ENCODE measurements at places on chromosomes 5 and 9.

DNA sequence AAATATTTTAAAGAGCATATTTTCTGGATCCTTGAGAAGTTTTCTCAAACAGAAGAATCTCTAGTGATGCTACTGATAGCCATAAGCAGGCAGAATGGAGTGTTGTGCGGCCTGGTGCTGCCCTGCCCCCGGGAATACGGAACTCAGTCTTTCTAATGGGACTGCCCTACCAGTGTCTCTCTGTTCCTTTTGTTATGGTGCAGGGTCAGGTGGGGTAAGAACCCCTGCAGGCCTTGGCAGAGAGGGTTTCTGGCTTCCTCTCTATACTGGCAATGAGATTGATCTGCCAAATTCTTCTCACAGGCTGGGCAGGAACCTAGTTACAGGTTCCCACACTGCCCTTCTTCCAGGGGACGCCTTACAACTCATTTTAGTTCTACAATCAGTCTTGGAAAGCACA, 2.6 kb downstream of the IL5 start:
- no peak overlapping the region for H3K27ac ChIP-seq
- no peaks in the 10 kb centered on the region for H3K27me3 ChIP-seq
- DNase-seq = no peak
- no peaks in the 10 kb centered on the region for H3K36me3 ChIP-seq
- no peak overlapping the region for H3K4me3 ChIP-seq

GRCh38 chr9:130426883-130427282, 17.9 kb upstream of the ASS1 start:
- H3K27ac ChIP-seq = no peak overlapping the region
- no peaks in the 10 kb centered on the region for H3K4me1 ChIP-seq
- DNase-seq = no peak
- H3K36me3 ChIP-seq = no peaks in the 10 kb centered on the region

DNA sequence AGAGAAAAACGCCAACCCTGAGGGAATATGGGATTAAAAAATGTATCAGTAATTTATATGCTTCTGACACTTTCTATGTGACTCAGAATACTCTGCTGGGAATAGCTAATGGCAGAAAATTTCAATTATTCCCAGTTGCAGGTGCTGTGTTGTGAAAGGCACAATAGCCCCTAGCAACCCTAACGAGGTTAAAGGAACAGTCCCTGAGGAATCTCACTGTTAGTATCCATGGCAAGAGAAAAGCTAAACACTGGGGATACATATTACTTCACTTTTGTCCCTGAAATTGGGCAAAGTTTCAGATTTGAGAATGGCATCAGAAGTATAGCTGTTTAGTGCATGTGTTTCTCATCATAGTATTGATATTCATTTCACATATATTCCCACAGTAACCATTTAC, 555.0 kb downstream of the RAB3C start:
- H3K4me1 ChIP-seq = peaks cover 5% of the 10 kb centered on the region
- no peaks in the 10 kb centered on the region for H3K27me3 ChIP-seq
- H3K4me3 ChIP-seq = no peak overlapping the region
- H3K36me3 ChIP-seq = no peaks in the 10 kb centered on the region
- DNase-seq = no peak

GRCh38 chr5:14168144-14168792, 25.1 kb downstream of the TRIO start:
- H3K4me3 ChIP-seq = no peak overlapping the region
- no peaks in the 10 kb centered on the region for H3K36me3 ChIP-seq
- no peak overlapping the region for H3K27ac ChIP-seq
- no peak for DNase-seq
- no peaks in the 10 kb centered on the region for H3K27me3 ChIP-seq

DNA sequence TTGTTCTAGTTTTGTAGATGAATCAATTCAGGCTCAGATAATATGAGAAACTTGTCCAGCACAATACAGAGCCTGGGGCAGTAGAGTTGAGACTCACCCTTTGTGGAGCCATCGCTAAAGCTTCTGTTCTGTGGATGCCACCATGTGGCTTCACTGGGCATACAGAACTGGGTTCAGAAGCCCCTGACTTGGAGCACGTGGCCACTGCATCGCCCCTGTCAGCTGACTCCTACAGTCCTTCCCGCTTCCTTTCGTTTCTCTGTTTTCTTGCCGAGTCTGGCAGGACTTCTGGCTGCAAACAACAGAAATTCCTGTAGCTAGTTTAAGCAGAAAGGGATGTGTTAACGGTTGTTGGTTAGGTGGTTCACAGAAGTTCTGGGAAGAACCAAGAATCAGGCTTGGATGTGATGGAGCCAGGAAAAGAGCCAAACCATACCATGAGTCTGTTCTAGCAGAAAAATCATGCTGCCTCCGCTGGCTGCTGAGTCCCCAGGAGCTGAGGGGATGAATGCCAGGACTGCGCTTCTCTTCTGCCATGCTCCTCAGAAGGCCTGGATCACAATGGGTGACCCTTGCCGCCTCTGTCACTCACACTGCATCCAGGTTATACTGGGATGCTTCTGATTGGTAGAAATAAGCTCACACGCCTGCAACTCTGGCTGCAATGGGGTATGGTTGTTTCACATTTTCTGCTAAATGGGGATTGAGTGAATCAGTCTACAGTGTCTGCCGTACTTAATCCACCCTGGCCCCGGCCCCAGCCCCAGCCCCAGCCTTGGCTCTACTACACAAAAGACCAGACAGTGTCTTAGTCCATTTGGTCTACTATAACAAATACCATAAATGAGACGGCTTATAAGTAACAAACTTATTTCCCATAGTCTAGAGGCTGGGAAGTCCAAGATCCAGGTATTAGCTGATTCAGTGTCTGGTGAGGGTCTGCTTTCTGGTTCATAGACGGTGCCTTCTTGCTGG, 262.5 kb downstream of the GOLPH3 start:
- DNase-seq = no peak
- H3K4me1 ChIP-seq = no peaks in the 10 kb centered on the region
- H3K27me3 ChIP-seq = no peaks in the 10 kb centered on the region
- H3K4me3 ChIP-seq = no peak overlapping the region
- no peak overlapping the region for H3K27ac ChIP-seq

GRCh38 chr5:139774980-139775661, 20.5 kb upstream of the PSD2 start:
- H3K27me3 ChIP-seq = no peaks in the 10 kb centered on the region
- peak; percentile 56 for DNase-seq
- H3K4me1 ChIP-seq = peaks cover 5% of the 10 kb centered on the region
- H3K4me3 ChIP-seq = no peak overlapping the region

- H3K27ac ChIP-seq = no peak overlapping the region
- H3K36me3 ChIP-seq = no peaks in the 10 kb centered on the region
- no peak for DNase-seq
- H3K27me3 ChIP-seq = no peaks in the 10 kb centered on the region
Measured at GRCh38 chr9:69149321-69149807, 24.7 kb upstream of the TJP2 start.

DNA sequence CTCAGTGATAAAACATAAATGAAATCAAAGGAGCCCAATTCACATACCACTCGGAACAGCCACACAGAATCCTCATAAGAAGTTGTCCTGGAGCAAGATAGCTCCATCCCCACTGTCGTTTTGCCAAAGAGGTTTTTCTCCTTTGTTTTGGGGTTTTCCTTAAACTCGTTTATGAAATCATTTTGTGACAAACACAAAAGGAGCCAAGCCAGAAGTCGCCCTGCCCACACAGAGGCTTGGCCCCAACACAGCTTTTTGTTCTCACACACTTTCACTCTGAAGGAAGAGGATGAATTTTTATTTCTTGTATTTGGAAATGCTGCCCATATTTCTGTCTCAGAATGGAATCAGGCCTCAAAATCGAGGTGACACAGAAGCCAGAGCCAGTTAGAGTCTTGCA, 113.4 kb downstream of the HSD17B3 start:
- H3K27ac ChIP-seq = no peak overlapping the region
- no peaks in the 10 kb centered on the region for H3K36me3 ChIP-seq
- H3K27me3 ChIP-seq = no peaks in the 10 kb centered on the region
- no peak for DNase-seq
- H3K4me3 ChIP-seq = no peak overlapping the region
- no peaks in the 10 kb centered on the region for H3K4me1 ChIP-seq

DNA sequence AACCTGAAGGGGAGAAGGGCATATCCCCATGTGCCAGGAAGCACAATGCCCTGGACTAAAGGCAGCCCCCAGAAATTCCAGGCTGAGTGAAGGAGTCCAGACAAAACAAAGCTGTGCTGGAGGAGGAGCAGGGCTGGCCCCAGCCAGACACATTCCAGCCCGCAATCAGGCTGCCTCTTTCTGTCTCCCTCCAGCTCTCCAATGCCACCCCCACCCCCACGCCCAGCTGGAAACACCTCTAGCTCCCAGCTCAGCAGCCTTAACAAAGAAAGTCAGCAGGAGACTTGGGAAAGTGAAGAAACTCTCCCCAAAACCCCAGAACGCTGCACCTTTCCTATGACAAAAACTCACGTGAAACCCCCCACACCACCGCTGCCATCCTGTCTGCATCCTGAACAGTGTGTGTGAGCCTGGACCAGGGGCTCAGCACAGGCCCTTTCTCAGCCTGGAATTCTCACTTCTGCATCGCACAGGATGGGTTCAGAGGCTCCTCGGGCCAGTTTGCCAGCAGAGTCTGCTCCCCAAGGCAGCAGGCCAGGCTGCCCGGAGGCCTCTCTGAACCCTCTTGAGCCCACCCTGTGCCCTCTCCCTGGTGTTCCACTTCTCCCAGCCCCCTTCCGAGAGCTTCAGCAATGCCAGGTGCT, 96.2 kb upstream of the ICE1 start:
- DNase-seq = no peak
- no peaks in the 10 kb centered on the region for H3K27me3 ChIP-seq
- no peaks in the 10 kb centered on the region for H3K36me3 ChIP-seq
- H3K27ac ChIP-seq = no peak overlapping the region

GRCh38 chr5:7518947-7519560, 123.1 kb downstream of the ADCY2 start:
- no peaks in the 10 kb centered on the region for H3K36me3 ChIP-seq
- H3K4me3 ChIP-seq = no peak overlapping the region
- no peaks in the 10 kb centered on the region for H3K4me1 ChIP-seq
- DNase-seq = no peak
- H3K27me3 ChIP-seq = no peaks in the 10 kb centered on the region

DNA sequence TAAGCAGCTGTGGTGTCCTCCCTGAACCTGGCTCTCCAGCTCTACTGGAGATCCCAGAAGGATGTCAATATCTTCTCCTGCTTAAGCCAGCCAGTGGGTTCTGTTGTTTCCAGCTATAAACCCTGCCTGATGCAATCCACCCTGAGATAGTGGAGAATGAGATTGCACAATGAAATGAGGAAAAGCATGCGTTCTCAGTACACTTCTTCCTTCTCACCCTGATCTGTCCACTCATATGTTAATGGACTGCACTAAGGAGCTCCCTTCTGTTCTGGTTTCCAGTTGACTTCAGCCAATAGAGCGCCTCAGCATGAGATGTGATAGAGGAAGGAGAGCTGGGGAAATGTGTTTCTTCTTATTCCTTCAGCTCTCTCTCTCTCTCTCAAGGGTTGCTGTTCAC, 40.0 kb upstream of the CDH6 start:
- H3K27ac ChIP-seq = no peak overlapping the region
- no peaks in the 10 kb centered on the region for H3K4me1 ChIP-seq
- no peak overlapping the region for H3K4me3 ChIP-seq

GRCh38 chr5:115337882-115338281, 41.4 kb upstream of the CCDC112 start:
- no peak overlapping the region for H3K4me3 ChIP-seq
- no peak for DNase-seq
- no peaks in the 10 kb centered on the region for H3K4me1 ChIP-seq
- H3K27ac ChIP-seq = no peak overlapping the region
- H3K36me3 ChIP-seq = no peaks in the 10 kb centered on the region

- H3K27ac ChIP-seq = no peak overlapping the region
- H3K4me1 ChIP-seq = no peaks in the 10 kb centered on the region
- H3K27me3 ChIP-seq = no peaks in the 10 kb centered on the region
- no peak for DNase-seq
Measured at GRCh38 chr5:14438195-14438606, 143.4 kb upstream of the OTULINL start.

- no peak overlapping the region for H3K4me3 ChIP-seq
- no peaks in the 10 kb centered on the region for H3K4me1 ChIP-seq
- H3K27me3 ChIP-seq = peaks cover 4% of the 10 kb centered on the region
- DNase-seq = no peak
Measured at GRCh38 chr9:98886691-98887229, 56.9 kb upstream of the COL15A1 start.

- H3K4me3 ChIP-seq = no peak overlapping the region
- no peak for DNase-seq
- H3K4me1 ChIP-seq = peaks cover 34% of the 10 kb centered on the region
- no peaks in the 10 kb centered on the region for H3K27me3 ChIP-seq
- H3K36me3 ChIP-seq = no peaks in the 10 kb centered on the region
Measured at GRCh38 chr9:89541798-89542197, 43.9 kb upstream of the SEMA4D start.

DNA sequence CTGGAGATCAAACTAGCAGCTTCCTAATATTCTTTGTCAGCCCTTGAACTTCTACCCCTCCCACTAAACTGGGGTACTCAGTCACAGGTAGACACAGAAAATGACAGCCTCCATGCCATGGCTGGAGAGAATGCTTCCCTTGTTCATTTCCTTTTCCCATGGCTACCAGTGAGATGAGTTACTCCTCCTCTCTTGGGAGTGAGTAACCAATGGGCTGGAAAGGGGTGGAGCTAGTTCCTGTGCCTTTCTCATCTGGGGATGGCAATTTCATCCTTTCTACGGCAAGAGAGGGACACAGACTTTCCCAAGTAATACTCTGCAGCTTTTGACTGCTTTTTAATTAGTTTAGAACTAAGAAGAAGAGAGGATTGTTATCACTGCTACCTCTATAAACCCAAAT, 1045.6 kb upstream of the WWC1 start:
- no peak overlapping the region for H3K4me3 ChIP-seq
- H3K4me1 ChIP-seq = no peaks in the 10 kb centered on the region
- H3K27me3 ChIP-seq = no peaks in the 10 kb centered on the region
- no peaks in the 10 kb centered on the region for H3K36me3 ChIP-seq
- DNase-seq = no peak

- H3K27me3 ChIP-seq = no peaks in the 10 kb centered on the region
- no peak for DNase-seq
- no peaks in the 10 kb centered on the region for H3K36me3 ChIP-seq
- no peak overlapping the region for H3K27ac ChIP-seq
- H3K4me3 ChIP-seq = no peak overlapping the region
Measured at GRCh38 chr5:102937894-102938293, 182.0 kb downstream of the GIN1 start.

GRCh38 chr5:78405829-78406750, 45.7 kb downstream of the SCAMP1 start:
- no peaks in the 10 kb centered on the region for H3K36me3 ChIP-seq
- H3K27ac ChIP-seq = no peak overlapping the region
- DNase-seq = no peak
- H3K4me1 ChIP-seq = no peaks in the 10 kb centered on the region
- H3K4me3 ChIP-seq = no peak overlapping the region

DNA sequence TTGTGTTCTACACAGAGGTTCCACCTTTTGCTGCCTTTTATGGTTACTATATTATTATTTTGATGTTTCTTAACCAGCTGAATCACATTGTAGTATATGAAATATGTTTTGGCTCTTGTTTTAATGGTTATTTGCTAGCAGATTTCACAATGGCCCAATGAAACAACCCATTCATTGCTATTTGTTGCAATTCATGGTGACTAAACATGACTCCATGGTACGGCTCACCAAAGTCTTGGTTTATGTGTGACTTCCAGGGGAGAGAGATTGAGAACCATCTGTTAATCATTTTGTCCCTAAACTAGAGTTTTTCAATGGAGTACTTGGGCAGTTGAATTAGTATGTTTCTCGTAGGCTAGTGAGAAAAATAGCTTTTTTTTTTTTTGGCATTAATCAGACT, 108.4 kb downstream of the GHR start:
- no peaks in the 10 kb centered on the region for H3K27me3 ChIP-seq
- no peaks in the 10 kb centered on the region for H3K36me3 ChIP-seq
- no peak overlapping the region for H3K4me3 ChIP-seq
- no peaks in the 10 kb centered on the region for H3K4me1 ChIP-seq
- no peak for DNase-seq
- no peak overlapping the region for H3K27ac ChIP-seq

Data from effector memory CD4-positive, alpha-beta T cell (primary cell).